T follicular helper cell (primary cell): ENCODE measurements at places on chromosomes 6 and 20.

GRCh38 chr20:63969838-63970713, at the start of gene ZNF512B:
TSS of gene ZNF512B (minus strand) at chr20:63969930. CDS start at chr20:63967950, 1,980 bp downstream.
- DNase-seq, result no peak

DNA sequence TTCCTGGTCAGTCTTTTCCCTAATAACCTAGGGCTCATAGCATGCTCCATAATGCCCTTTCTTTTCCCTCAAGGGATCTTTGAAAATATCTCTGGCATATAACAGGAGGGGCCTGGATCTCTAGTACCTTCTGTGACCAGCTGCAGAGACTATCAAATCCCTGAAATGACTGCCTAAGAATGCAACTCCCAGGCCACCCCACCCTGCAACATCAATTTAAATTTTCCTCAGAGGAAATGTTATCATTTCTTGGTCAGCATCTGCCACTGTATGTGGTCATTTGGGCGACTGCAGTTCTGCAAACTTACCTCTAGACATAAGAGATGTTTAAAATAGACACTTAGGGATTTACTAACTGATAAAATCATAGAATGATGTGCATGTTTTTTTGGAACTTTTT, 200.2 kb downstream of the KCNQ5 start:
- no peak for DNase-seq

- DNase-seq, result no peak
Observed at GRCh38 chr6:42704251-42704936, 18.0 kb downstream of the PRPH2 start.

DNA sequence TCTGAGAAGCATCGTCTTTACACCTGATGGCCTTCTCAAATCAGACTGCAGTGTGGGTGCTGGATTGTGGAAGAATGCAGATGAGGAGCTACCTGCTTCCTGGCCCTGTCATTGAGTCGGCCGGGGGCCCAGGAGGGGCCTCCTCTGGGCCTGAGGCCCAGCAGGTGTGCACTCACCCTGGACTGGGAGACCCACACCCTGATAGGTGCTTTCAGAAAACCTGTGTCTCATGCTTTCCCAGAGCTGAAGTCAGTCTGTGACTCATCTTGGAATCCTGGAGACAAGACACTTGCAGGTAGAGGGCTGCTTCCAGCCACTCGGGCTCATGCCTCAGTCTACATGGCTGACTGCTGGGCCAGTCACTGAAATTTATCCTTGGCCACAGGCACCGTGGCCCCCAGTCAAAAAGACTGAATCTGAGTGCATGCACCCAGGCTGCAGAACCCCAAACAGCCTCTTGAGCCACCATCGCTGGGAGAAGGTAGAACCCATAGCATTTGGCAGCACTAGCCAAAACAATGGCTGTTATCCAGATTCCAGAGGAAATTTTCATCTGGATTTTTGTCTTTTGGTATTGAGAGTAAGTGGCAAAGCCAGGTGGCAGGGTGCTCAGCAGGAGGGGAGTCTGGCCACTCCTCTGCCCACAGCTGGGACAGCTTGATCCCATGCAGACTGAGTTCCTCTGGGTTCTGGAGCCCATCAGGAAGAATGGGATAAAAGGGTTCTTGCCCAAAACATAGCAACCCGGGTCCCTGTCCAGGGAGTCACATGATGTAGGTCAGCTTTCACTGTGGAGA, 182.0 kb upstream of the CST7 start:
- DNase-seq, result no peak

- DNase-seq, result no peak
Observed at GRCh38 chr6:156068881-156069280, 613.2 kb upstream of the NOX3 start.

- DNase-seq, result no peak
Observed at GRCh38 chr6:63509652-63510352, 62.5 kb upstream of the LOC128125822 start.

DNA sequence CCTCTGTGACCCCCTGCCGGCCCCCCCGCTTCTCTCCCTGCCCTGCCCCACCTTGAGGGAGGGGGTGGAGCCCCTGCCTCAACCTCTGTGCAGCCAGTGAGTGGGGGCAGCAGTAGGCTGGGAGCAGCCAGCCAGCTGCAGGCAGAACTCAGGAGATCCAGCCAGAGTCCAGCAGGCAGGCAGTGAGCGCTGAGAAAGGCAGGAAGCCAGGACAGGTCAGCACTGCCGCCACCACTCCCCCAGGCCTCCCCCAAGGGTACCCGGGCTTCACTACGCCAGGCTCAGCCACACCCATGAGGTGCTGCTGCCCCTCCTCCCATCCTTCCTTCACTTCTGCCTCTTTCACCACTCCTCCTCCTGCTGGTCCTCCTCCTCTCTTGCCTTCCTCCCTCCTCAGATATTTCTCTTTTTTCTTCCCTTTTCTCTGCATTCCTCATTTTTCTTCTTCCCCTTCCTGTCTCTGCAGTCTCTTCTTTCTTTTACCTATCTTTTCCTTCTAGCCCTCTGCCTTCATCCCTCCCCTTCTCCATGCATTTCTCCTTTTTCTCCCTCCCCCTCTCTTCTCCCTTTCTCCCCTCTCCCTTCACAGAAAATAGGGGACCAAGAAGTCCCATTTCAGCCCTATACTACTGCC, 11.5 kb downstream of the TMEM63B start:
- DNase-seq, result no peak

DNA sequence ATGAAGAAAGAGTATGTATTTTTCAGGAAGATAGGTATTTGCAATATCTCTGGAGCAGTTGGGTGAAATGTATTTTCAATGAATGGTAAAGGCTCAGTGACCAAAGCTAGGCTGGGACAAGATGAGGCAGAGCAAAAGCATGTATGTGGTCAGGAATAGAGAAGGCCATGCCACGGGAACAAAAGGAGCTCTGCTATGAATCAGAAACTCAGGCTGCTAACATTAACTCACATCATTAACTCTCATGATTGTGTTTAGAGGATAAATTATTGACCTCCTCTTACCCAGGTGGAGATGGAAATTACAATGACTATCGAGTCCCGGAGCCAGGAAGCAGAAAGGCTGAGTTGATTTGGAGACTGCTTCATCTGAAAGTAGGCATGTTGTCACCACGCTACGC, 220.2 kb downstream of the FUT9 start:
- no peak for DNase-seq

DNA sequence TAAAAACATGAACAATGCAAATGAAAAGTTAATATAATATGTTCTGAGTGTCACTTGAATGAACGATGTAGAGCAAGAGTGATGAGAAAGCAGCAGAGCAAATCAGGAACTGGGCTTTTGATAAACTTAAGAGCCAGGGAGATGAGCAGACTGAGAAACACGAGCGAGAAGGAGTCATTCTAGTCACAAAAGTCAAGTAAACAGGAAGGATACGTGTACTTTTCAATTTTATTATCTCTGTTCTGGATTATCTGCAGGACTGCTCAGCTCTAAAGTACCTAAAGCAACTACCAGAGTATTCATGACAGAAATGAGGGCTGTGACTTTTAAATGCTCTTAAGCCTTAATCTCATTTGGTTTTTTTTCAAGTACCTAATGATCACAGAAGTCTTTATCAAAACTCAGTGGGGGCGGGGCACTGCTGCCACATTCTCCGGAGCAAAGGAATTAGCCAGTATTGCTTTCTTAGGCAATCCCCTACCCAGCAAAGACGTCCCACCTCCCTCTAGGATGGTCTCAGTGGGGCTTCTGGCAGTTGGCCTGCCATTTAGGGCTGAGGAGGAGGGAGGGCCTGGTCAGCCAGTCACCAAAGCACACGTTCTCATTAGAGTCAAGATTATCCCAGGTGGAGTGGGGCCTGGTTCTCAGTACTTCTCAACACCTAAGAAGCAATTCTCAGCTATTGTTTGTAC, 8.6 kb downstream of the MAN1A1 start:
- DNase-seq, result no peak

DNA sequence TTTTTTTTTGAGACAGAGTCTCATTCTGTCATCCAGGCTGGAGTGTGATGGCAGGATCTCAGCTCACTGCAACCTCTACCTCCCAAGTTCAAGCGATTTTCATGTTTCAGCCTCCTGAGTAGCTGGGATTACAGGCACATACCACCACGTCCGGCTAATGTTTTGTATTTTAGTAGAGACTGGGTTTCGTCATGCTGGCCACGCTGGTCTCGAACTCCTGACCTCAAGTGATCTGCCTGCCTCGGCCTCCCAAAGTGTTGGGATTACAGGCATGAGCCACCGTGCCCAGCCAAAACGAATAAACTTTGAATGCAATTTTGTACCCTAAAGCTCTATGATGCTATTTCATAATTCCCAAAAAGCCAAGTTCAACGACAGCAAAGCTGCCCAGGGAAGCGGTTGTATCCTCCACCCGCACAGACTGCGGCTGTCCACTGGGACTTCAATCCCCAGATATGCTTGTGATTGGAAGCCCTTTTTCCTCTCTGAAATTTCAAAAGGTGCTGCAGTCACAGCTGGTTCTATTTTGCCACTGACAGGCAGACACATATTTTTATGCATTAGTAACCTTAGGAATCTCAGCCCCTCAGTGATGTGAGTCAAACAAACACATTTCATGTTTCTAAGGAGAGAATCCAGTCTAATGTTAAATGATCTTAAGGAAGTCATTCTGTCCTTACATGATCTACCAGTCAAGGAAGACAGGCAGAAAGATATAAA, 8.7 kb upstream of the RAMACL start:
- DNase-seq, result no peak

GRCh38 chr6:34249469-34250261, 859 bp upstream of the SMIM29 start:
- no peak for DNase-seq

DNA sequence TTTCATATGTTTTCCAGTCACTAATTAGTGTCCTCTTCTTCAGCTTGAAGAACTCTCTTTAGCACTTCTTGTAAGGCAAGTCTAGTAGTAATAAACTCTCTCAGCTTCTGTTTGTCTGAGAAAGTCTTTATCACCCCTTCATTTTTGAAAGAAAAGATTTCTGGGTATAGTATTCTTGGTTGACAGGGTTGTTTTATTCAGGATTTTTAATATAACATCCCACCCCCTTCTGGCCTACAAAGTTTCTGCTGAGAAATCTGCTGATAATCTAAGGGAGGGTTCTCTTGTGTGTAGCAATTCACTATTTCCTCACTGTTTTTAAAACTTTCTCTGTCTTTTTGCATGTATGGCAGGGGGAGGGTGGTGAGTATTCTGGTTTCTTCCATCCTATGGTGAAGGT, 9.6 kb upstream of the WFDC11 start:
- no peak for DNase-seq

DNA sequence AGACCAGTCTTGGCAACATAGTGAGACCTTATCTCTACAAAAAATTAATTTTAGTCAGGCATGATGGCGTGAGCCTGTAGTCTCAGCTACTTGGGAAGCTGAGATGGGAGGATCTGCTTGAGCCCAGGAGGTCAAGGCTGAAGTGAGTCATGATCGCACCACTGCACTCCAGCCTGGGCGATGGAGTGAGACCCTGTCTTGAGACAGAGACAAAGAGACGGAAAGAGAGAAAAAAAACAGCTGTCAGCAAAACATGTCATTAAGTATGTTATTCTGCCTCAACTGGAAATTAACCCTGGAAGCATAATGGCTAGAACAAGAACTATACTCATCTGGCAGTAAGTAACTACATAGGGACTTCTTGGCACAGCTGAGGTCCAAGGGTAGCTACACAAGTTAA, 7.2 kb downstream of the MMS22L start:
- DNase-seq, result no peak

DNA sequence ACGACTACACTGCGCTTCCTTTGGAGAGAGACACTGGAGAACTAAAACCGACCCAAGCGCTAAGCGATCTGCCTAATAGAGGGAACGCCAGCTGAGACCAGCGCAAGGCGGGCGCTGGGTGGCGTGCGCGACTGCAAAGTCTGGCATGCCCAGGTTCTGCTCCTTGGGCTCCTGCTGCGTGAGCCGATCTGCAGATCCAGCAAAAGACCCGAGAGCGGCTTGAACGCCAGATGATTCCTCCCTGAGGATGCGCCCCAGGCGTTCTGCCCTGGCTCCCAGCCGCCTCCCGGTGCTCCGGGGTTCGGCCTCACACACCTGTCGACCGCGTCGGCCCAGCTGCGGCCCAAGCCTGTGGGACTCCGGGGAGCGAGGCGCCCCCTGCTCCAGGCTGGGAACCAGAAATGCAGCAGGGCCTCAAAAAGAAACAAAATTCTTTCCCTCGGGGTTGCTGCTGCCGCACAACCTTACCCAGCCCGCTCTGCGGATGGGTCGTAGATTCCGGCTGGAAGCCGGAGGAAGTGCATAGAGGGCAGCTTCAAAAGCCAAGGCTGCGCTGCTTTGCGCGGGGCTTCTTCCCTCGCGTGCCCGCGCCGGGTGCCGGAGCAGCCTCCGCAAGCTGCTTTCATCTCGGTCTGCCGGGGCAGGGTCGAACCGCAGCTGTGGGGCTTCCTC, 17.9 kb upstream of the PRDM13 start:
- DNase-seq, result peak; percentile 42

DNA sequence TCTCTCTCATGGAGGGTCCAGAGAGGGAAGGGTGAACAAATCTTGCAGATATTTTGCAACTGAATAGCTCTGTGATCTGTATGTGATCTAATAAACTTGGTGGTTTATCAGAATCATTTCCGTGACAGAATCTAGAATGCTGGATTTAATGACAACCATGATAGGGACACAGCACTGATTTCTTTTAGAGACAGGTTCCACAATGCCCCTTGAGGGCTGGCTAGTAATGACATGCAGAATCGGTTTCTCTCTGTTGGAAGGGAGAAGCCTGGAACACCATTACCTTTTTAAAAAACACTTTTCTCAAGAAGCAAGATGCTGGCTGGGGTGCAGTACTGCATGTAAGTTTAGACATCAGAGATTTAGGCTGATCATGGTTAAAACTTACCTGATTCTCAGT, 313.4 kb downstream of the CDH26 start:
- DNase-seq, result no peak

DNA sequence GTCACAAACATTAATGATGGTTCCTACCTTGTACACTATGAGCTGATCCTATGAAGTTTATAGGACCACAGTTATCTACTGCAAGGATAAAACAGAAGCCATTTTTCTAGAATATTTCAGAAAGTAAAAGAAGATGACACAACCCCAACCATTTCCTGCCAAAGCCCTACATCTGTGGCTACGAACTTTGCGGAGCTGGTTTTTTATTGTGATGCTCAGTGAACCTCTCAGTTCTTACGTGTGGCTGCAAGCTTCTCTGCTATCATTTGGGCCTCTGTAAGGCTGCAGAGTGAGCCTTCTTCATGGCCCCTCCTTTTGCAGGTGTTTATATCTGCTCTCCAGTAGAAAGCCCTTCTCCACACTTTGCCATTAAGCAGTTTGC, 17.8 kb upstream of the TAGAP start:
- DNase-seq, result peak; percentile 53

- no peak for DNase-seq
Observed at GRCh38 chr20:34791289-34792020, 34.0 kb downstream of the NCOA6 start.

GRCh38 chr20:13121840-13122515, 99.1 kb upstream of the ISM1 start:
- no peak for DNase-seq

DNA sequence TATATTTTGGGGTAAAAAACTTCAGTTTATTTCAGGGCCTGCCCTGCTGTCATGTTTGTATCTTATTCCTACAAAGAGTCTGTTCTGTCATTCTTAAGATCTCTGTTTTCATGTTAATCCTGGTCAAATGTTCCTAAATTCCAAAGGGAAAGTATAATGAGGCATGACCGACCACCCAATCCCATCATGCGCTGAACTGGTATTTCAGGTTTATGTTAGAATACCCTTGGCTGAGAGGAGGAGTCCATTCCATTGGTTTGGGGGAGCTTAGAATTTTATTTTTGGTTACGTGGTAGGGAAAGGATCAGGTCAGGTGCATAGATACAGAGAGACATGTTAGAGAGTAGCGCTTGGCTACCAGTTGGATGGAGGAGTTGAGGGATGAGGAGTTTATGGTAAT, 25.7 kb downstream of the CFAP61 start:
- DNase-seq, result no peak

GRCh38 chr6:158357570-158358216, 45.4 kb downstream of the TULP4 start:
- no peak for DNase-seq
